ENCODE measurements at places on chromosomes 16 and 17.
A peak's percentile ranks its signal among the peaks of the same experiment; 100 is the strongest.

DNA sequence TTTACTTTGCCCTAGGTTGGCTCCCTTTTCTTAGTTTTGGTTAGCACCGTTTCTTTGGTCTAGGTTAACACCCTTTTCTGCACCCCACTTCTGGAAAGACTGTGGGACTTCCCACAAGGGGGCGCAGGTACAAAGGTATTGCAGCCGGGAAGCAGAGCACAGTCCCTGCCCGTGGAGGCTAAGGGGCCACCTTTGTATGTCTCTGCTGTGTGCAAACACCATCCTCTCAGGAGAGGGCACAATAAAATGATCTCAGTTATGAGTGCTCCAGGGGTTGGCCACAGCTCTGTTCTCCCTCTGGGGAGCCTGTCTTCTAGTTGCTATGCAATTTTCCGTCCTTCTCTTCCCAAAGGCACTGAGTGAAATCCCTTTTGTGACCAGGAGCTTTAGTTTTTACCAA, 28.4 kb upstream of the TMC5 start:
- DNase-seq: peak; percentile 35

- DNase-seq: no peak
Observed at GRCh38 chr17:21042458-21043295, at the start of gene USP22. Gene USP22, minus strand, starts transcription at chr17:21043011. Its CDS starts 176 bp downstream, at chr17:21042835.

GRCh38 chr16:2288726-2289125, 20.8 kb upstream of the RNPS1 start:
- no peak for DNase-seq

GRCh38 chr17:78393575-78393974, 15.1 kb downstream of the PGS1 start:
- no peak for DNase-seq

DNA sequence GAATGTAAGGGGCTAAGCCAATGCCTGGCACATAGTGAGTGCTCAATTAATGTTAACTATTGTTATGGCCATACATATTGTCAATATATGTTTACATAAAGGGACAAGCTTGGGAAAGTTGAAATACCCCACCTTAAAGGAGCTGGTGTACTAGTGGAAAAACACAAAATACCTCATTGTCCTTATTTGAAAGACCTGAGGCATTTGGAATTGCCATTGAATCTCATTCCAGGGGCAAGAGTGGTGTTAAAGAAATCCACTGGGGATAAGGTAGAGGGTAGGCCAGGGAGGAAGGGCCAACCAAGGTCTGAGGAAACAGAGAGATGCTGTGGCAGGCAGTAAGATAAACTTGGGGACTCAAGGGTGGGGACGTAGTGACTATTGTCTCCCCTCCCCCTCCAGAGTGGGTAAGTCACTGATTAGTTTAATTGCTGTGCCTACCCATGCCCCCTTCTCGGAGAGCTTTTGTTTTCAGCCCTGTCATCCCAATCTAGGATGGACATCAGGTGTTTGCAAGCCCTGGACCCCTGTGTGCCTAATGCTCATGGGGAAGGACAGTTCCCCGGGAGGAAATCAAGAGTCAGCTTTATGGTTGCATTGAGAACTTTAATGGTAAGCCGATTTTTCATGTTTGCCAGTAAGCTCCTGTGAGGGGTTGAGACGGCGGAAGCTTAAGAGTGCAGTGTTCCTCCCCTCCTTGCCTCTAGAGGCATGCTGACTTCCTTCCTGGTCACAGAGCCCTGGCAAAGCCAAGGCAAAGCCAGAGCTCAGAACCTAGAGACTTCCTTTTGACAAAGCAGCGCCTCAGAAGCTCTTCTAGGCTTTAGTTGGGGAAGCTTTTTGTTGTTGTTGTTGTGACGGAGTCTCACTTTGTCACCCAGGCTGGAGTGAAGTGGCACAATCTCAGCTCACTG, 2.5 kb upstream of the HEATR9 start:
- DNase-seq: no peak

- peak; percentile 32 for DNase-seq
Observed at GRCh38 chr17:28812748-28813377, 29.7 kb downstream of the FAM222B start.

- no peak for DNase-seq
Observed at GRCh38 chr17:2122641-2123302, 67.9 kb downstream of the HIC1 start.

GRCh38 chr16:82657786-82658185, 31.0 kb downstream of the CDH13 start:
- DNase-seq: no peak

GRCh38 chr16:54342966-54343365, 56.4 kb upstream of the IRX3 start:
- peak; percentile 41 for DNase-seq

GRCh38 chr17:40331743-40332641, 23.0 kb downstream of the RARA start:
- no peak for DNase-seq

DNA sequence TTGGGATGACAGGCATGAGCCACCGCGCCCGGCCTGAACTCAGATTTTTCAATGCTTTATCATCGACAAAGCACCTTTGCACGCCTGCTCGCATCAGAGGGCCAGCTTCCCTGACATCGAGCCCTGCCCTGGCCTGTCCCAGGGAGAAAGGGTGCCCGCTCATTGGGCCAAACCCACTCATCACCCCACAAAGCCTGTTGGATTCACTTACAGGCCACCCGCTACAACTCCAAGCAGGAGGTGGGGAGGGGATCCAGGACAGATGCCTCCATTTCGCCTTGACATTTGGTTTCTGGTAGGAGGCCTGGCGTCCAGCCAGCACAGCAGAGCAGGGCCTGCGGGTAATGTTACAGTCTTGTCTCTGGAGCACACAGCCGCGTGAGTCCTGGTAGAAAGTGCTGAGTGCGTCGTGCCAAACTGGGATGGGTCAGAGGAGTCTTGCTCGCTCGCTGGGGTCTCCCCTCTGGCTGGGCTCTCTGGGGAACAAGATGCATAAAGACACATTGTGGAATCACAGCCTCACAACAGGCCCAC, 19.8 kb downstream of the SMTNL2 start:
- peak; percentile 34 for DNase-seq

- peak; percentile 30 for DNase-seq
Observed at GRCh38 chr17:76558198-76559095, 18.6 kb downstream of the PRCD start.

- no peak for DNase-seq
Observed at GRCh38 chr17:6799738-6800137, 23.7 kb downstream of the FBXO39 start.

DNA sequence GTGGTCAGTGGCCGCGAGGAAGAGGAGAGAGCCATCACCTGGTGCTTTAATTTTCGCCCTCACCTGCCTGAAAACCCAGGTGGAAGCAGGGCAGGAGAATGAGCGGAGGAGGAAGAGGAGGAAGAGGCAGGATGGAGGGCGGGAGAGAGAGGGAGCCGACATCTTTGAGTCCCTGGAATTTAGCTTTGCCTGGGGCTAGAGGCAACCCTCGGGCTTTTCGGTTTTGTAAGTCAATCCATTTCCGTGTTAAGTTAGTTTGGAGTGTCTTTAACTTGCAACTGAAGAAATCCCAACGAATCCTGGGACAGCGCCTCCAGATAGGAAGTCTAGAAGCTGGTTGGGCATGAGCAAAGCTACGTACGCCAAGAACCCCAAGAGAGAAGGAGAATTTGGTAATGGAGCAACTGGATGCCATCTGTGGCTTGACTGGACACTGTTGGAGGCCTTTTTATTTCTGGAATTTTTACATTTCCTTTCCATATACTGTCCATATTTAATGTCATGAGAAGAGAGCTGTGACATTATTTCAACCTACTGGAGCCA, 36.9 kb upstream of the ATP2A3 start:
- no peak for DNase-seq

- no peak for DNase-seq
Observed at GRCh38 chr17:46894476-46895151, 28.3 kb upstream of the GOSR2 start.

DNA sequence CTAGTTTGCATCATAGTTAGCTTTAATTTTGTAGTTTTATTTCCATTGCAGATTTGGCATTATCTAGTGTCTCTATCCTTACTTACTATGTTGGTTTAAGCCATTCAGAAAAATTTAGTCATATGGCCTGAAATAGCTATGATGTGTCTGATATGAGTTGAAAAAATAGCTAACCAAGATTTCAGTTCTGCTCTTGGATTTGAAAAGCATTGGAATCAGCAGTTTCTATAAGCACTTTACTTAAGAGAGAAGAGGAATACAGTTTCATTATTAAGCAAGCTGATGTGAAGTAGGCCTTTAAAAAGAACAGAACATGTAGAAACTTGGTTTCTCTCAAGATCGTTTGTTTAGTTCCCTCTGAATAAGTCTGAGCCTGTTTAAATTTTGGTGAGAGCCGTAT, 25.9 kb downstream of the LPCAT2 start:
- DNase-seq: peak; percentile 36

GRCh38 chr17:28698253-28698941, 13.3 kb downstream of the PROCA1 start:
- DNase-seq: no peak

- DNase-seq: no peak
Observed at GRCh38 chr17:78111727-78112517, 16.6 kb downstream of the TMC6 start.

GRCh38 chr17:28726226-28726626, at the start of gene TLCD1:
Gene TLCD1, minus strand, starts transcription at chr17:28726233. Its CDS starts 136 bp downstream, at chr17:28726097.
- DNase-seq: peak; percentile 65

DNA sequence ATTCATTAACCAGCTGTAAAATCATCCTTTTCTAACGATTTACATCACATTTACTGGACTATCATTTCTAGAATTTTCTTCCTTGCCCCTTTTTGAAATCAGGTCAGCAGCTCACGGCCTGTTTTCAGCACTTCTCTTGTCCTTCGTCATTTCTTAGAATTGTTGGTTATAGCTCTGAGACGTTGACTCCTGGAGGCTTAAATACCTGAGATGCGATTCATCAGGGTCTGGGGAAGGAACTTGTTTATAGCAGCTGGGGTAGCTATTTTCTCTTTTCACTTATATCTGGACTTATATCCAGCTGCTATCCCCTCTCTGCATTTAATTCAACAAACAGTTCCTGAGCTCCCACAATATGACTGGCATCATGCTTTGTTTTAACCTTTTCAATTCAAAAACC, 338.7 kb upstream of the TNRC6C start:
- DNase-seq: peak; percentile 29

GRCh38 chr17:63537991-63538692, 12.1 kb upstream of the DCAF7 start:
- no peak for DNase-seq

GRCh38 chr16:23557779-23558702, 514 bp downstream of the UBFD1 start:
- peak; percentile 13 for DNase-seq

- DNase-seq: peak; percentile 86
Observed at GRCh38 chr16:2846511-2847310, 11.3 kb downstream of the PRSS22 start.

DNA sequence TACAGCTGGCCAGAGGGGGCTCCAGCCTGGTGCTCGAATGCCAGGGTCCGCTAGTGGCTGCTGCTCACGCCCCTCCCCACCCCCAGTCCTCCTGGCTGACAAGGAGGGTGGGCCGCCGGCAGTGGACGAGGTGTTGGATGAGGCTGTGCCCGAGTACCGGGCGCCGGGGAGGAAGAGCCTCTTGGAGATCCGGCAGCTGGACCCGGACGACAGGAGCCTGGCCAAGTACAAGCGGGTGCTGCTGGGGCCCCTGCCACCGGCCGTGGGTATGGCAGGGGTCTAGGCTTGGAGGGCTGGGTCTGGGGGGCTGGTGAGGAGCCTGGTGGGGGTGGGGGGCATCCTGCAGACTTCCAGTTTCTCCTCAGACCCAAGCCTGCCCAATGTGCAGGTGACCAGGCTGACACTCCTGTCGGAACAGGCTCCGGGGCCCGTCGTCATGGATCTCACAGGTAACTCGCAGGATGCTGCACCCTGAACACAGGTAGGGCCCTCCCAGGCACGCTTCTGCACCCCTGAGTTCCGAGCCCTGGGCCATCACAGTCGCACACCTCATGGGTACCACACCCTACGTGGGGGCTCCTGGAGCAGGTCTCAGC, 1.2 kb upstream of the PDIA2 start:
- no peak for DNase-seq

DNA sequence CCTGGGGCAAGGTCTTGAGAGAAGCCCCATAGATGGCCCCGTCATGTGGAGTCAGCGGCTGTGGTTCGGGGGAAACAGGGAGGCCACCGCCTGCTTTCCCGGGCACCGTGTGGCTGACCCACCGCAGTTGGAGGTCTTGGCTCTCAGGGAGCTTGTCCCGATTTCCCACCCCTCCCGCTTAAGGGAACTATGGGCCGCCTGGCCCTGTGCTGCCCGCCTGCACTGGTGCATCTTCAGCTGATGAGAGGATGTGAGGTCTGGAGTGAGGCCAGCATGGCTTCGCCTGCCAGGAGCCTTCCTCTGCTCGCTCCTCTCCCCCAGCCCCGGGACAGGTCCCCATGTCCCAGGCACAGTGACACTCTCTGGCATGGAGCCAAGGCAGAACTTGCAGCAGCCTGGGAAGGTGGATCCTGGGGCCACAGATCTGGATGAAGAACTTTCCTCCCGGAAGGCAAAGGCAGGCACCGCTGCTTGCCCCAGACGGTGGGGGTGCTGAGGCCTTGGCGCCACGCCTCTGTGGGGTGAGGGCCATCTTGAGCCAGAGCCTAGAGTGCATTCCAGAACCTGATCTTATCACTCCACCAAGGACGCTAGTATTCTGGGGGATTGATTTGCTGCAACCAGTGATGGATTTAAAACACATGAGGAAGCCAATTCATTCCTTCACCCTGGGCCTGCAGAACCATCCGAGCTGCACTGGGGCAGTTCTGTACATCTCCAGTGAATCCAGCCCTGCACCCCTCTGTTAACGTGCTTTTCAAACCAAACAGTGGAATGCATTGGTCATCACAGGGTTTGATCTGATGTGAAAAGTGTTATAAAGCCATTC, 178.6 kb upstream of the TNRC6C start:
- no peak for DNase-seq

DNA sequence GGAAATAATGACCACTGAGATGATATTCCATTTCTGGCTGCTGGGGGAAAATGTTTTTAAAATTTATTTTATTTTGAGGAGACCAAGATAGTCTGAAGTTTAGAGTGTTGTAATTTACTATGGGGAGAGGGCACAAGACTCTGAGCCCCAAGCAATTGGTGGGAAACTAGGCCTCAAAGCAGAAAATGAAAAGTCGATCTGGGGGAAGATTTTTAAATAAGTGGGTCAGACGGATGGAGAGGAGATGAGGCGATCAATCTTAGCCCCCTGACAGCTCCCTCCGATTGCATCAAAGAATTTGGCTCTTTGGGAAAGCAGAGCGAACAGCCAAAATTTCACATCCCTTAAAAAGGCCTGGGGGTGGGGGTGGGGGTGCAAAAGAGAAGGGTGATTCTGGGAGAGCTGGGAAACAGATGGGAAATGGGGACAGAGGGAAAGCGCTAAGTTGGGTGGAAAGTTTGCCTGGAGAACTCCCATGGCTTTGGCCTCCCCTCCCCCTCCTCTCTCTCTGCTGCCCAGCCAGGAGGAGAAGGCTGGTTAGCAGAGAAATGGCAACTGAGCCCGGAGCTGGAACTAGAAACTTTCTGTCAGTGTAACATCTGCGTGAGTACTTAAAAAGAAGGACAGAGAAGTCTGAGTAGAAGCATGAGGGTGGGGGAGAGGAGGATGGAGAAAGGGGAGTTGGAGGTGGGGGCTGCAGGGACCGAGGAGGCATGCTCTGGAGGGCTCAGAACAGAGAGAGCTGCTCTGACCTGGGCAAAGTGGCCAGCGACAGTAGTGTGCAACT, 1.4 kb upstream of the HOXB2 start:
- no peak for DNase-seq

Data from foreskin keratinocyte (primary cell).